ENCODE measurements at places on chromosomes 13 and 19.

GRCh38 chr13:26132756-26133155 is 80.9 kb upstream of the SHISA2 start:
- DNase-seq: no peak

DNA sequence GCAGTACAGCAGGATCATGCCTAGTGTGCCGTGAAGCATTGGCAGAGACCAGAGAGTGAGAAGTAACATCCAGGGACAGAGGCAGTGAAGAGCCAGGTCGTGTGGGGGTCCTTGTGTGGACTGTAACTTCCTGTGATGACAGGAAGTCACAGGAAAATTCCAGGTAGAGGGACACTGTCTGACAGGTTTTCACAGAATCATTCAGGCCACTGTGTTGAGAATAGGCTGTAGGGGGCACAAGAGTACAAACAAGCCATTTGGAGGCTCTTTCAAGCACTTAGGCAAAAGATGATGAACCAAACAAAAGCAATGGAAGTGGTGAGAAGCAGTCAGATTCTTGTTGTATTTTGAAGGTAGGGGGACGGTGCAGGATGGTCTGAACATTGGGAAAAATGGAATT is 46.4 kb downstream of the N4BP2L1 start:
- no peak for DNase-seq

DNA sequence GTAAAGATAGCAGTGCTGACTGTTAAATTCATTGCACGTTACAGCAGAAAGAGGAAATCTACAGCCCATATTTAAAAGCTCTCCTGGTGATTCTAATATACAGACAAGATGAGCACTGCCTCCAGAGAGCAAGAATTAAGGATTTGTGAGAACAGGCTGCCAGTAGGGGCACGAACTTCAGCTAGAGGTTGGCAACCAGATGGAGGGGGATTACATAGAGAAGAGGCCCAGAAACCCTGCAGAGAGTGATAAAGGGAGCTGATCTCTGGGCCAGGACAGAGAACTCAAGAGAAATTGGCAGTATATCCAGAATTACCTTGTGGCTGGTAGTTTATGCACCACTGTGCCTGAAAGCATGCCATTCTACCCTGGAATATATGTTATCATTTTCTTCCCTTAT is 144.8 kb downstream of the UFM1 start:
- DNase-seq: no peak

- DNase-seq: no peak
Observed at GRCh38 chr19:17105556-17105955, 30.0 kb downstream of the MYO9B start.

DNA sequence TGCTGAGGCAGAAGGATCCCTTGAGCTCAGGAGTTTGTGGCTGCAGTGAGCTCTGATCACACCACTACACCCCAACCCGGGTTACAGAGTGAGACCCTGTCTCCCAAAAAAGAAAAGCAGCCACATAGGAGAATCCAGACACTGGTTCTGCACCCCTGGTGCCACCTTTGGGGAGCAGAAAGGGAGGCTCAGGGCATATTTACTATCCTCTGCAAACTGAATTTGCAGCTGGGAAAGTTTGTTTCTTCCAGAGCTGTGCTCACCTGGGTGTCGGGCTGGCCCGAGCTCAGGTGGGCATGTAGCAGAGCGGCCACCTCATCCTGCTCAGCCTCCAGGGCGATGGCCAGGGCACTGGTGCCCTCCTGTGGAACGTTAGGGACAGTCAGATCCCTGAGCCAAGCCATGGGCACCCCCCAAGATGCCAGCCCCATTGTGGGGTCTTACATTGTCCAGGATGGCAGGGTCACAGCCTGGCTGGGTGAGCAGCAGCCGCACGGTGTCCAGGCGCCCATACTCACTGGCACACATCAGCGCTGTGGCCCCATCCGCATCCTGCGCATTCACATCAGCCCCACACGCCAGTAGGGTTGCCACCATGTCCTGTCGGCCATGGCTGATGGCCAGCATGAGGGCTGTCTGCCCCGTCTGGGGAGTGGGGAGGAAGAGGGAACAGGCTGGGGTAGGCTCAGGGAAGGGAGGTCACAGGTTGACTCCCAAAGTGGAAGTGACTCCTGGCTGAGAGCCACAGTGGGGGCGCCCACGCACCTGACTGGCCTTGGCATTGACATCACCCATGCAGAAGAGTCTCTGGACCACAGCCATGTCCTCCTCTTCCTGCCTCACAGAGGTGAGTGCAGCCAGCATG is 3.1 kb downstream of the RPS28 start:
- no peak for DNase-seq

DNA sequence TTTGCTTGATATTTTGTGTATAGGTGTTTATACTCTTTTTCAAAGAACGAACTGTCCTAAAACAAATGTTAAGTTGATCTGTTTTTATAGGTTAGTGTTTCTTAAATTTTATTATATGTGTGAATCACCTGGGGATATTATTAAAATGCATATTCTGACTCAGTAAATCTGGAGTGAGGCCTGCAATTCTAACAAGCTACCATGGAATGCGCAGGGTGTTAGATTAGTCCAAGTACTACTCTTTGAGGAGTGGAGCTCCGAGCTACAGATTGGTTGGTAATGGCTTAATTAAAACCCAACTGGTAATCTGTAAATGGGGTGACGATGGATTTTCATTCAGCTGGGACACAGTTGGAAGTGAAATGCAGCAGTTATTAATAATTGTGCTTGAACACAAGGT is 214.1 kb upstream of the UFM1 start:
- no peak for DNase-seq

GRCh38 chr13:98972627-98973026 is 5.2 kb downstream of the DOCK9 start:
- DNase-seq: no peak

- DNase-seq: no peak
Observed at GRCh38 chr13:98366443-98366842, 189.4 kb upstream of the RNF113B start.

DNA sequence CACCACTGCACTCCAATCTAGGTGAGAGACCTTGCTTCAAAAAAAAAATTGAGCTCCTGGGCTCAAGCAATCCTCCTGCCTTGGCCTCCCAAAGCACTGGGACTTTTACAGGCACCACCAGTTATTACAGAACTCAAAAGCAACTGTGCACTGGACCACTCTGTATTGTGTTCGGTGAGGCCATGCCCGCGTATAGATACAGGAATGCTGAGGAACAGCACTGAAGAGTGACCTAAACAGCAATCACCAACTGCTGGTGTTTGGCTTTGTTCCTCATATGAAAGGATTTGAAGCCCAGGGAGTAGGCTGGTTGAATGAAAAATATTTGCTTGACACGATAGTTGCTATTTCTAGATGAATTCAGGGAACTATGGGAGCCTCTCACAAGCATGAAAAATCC is 29.5 kb downstream of the SLC25A30 start:
- no peak for DNase-seq

- no peak for DNase-seq
Observed at GRCh38 chr19:33177417-33177979, 16.6 kb upstream of the LRP3 start.

- DNase-seq: no peak
Observed at GRCh38 chr13:44030615-44031014, 150.9 kb downstream of the LACC1 start.

DNA sequence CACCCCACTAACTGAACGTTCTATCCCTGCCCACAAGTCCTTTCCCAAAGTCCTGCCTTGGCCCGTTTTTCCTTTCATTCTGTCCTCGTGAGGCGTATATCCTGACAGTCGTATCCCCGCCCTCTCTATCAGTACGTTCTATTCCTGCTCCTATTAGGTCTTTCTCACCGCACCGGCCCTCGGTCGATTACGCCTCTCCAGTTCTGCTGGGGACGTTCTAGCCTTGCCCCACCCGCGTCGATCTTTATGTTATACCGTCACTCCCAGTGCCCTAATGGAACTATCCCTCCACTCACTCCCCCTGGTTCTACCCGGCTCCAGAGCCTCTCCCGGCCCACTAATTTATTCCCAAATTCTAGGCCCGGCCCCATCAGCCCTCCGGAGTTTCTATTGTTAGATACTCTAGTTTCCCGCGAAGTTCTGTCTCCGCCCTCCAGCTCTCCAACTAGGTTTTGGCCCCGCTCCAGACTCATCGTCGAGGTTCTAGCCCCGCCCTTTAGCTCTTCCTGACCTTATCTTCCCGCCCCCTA is 2.0 kb downstream of the PLAUR start:
- DNase-seq: no peak

DNA sequence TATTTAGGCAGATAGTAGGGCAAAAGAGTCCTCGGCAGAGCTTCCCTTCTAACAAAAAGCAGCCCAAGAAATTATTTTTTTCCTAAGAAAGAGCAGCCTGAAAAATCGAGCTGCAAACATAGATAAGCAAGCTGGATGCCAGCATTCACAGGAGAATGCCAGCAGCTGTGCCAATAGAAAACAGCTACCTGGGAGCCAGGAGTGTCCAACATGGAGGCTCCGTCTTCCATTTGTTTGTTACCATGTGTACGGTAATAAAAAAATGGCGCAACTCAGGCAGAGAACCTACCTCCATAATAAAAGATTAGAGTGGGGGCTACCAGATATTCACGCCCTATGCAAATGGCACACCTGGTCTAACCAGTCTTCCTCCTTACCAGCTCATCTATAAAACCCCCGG is 77.6 kb upstream of the IPO5 start:
- DNase-seq: no peak

- DNase-seq: no peak
Observed at GRCh38 chr19:23394511-23394910, 760 bp downstream of the ZNF91 start.

DNA sequence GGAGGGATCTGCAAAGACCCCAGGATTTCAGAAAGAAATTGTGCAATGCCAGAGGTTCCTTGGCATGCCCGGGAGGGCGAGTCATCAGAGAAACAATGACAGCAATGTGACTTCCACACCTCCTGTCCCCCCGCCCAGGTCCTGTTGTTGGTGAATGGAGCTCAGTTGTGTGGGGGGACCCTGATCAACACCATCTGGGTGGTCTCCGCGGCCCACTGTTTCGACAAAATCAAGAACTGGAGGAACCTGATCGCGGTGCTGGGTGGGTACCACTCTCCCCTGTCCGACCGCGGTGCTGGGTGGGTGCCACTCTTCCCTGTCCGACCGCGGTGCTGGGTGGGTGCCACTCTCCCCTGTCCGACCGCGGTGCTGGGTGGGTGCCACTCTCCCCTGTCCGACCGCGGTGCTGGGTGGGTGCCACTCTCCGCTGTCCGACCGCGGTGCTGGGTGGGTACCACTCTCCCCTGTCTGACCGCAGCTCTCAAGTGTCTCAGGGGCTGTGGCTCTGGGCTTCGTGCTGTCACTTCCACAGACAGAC is 5.2 kb upstream of the F10 start:
- no peak for DNase-seq

DNA sequence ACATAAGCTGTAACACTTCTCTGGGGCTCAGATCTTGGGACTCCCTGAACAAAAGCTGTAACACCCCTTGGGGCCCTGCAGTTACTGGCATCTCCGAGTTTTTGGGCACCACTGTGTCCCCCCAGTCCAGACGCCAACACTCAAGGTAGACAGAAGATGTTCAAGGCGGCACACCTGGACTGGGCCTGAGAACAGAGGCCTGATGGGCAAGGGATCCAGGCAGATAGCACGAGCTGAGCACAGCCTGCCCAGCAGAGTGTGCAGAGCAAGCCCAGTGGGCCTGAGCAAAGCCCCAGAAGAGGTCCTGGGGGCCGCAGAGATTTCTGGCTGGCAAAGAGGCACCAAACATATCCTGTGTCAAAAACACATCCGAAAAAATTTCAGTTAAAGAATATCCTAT is 1163.3 kb upstream of the PRR20A start:
- no peak for DNase-seq

GRCh38 chr13:92187378-92187989 is 789.1 kb downstream of the GPC5 start:
- no peak for DNase-seq

DNA sequence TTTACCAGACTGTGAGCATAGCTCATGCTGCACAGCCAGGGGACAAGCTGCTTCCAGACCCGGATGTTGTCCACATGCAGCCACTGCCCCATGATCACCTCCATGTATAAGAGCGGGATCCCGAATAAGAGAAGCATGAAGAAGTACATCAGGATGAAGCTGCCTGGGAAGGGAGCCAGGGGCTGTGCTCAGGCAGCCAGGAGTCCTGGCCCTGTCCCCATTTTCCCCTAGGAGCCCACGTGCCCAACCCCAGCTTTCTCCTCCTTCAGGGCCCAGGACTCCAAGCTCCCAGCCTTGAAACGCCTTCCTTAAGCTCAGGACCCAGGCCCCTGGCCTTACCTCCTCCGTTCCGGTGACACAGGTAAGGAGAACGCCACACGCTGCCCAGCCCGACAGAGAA is 69.3 kb downstream of the SLC6A16 start:
- DNase-seq: no peak

DNA sequence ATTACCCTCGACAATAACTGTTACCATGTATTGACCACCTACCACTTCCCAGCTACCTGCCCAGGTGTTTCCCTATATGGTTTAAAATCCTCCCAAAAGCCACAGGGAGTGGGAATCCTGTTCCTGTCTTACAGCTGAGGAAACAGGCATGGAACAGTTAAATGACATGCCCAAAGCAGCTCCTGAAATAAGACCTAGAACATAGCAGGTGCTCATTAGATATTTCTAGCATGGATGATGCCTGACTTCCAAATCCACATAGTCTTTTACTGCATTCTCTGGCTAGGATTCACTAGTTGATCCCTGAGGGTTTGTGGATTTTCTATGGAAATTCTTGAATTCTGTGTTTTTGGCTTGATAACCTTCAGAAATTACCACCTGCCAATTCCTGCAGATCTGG is 13.0 kb downstream of the KCNN4 start:
- DNase-seq: no peak

DNA sequence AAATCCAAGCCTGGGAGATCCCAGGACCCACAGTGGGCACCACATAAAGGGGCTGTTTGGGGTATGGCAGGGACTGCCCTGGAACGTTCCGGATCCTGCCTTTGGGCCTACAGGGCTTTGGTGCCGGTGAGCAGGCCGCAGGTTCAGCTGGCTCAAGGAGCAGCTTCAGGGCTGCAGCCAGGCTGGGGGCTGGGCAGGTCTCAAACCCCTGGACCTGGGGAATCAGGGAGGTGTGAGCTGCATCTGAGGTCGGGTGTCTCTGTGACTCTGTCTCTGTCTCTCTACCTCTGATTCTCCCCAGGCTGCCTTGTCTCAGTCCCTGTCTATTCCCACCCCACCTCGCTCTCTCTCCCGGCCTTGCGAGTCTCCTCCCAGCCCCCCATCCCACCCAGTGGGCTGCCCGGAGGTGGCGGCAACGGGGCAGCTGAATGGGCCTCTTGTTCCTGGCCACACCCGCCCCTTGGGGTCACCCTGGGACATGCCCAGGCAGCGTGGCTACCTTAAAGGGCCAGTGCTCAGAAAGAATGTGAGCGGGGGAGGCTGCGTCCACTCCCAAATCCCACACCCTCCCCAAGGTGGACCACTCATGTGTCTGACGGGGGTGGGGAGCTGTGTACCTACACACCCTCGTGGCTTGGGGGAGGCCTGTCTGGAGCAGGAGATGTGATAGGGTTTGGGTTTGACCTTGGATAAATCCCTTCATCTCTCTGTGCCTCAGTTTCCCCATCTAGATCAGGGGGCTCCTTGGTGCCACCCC is 31.1 kb downstream of the NFIC start:
- DNase-seq: no peak

- no peak for DNase-seq
Observed at GRCh38 chr13:84865783-84866221, 933.4 kb downstream of the SLITRK6 start.

- no peak for DNase-seq
Observed at GRCh38 chr13:67071918-67072598, 158.1 kb downstream of the PCDH9 start.

- DNase-seq: no peak
Observed at GRCh38 chr19:4713384-4713951, 10.2 kb downstream of the DPP9 start.
